Fibroblast of upper back skin (primary cell): ENCODE measurements at places on chromosomes 2 and 18.

DNA sequence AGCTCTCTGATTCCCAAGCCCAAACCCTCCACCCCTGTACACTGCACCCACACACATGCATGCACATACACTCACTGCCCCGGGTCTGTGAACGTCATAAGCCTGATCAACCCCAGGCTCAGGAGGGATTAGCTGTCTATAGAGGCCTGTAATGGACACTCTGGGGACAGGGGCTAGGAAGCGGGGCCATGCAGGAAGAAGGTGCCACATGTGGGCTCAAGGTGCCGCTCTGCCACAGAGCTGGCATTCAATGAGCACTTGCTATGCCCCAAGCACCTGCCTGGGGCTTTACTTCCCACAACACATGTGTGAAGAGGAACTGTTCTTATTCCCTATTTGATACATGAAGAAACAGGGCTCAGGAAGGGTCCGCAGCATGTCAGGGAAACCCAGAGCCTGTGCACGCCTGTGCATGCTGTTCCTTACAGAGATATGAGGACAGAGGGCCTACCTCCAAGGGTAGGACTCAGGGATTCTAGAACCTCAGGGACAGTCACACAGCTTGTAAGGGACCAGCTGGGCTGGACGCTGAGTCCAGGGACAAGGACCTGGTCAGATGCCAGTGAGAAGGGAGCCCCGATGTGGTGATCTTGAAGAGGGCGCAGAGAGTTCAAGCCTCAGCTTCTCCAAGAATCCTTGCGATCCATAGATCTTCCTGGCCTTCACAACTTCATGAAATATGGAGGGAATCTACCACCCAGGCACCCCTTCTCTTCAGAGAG, 5.0 kb downstream of the BIN1 start:
- no peak for DNase-seq

GRCh38 chr18:10190564-10190963, 263.9 kb upstream of the APCDD1 start:
- DNase-seq = peak; percentile 90

DNA sequence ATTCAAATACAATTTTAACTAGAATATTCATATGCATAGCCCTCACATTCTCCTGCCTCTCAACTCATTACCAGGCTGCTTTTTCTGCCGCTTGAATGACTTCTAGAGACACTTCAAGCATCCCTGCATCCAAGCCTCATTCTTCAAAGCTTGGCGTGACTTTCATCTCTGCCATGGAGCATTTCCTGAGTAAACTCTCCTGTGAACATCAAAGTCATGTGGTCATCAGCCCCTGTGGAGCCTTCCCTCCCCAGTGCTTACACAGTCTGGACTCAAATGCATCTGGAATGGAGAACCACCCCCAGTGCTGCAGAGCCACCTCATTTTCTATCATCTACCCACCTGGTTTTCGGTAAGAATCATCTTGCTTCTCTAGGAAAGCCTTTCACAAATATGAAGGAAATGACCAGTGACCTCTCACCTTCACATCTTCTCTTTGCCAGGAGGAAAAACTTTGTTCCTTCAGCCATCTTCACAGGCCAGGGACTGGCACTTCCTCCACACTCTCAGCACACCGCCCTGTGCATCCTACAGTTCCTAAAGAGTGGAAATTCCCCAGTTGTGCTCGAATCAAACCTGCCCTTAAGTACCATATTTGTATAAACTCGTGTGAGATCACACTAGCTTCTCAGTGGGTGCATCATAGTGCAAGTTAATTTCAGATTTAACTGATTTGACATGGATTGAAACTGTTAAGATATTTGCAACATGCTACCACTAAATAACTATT, 116.4 kb downstream of the COL6A3 start:
- DNase-seq = peak; percentile 54

DNA sequence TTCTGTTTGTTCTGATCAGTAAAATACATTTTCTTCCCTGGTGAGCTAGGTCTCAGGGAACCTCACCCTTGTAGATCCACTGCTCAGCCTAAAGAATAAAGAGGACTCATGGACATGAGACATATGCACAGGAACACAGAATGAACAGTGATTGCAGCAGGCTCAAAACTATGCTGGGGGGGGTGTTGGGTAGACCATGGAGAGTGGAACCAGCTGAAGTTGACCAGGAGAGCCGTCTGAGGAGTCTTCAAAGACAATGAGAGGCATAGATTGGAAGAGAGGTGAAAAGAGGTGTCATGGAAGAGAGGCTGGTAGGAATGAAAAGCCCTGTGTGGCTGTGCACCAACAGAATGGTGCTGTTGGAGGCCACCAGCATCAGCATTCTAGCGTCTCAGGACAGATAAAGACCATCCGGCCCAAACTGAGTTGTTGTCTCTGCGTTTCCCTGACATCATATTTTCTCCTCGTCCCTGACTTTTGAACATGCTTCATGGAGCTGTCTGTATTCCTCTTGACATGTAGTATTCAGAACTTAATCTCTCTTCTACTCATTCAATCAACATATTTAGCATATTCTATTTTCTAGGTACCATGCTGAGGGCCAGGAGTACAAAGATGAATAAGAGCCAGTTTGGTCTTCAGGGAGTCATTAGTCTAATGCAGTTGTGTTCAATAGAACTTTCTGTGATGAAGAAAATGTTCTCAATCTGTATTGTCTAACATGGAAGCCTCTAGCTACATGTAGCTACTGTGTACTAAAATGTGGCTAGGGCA, 331.8 kb downstream of the CYP26B1 start:
- no peak for DNase-seq

GRCh38 chr2:109239720-109240119, 110.7 kb downstream of the SH3RF3 start:
- DNase-seq = peak; percentile 76

DNA sequence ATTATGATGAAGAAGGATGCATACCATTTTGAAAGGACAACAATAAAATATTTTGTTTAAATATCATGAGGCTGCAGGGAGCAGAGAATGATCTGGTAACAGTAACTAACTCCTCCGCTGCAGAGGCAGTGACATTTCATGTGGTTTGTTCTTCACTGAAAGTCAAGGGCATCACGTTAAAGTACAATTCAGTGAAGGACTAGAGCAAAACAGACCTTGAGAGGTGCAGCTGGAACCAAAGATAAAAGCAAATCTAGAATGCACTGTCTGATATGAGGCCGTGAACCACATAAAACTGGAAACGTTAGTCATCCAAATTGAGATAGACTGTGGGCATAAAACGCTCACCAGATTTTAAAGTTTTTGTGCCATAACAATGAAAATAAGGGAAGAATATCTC, 522.9 kb upstream of the TNP1 start:
- no peak for DNase-seq

- no peak for DNase-seq
These were observed 1.6 kb upstream of the GPR17 start for GRCh38 chr2:127644066-127645025.

DNA sequence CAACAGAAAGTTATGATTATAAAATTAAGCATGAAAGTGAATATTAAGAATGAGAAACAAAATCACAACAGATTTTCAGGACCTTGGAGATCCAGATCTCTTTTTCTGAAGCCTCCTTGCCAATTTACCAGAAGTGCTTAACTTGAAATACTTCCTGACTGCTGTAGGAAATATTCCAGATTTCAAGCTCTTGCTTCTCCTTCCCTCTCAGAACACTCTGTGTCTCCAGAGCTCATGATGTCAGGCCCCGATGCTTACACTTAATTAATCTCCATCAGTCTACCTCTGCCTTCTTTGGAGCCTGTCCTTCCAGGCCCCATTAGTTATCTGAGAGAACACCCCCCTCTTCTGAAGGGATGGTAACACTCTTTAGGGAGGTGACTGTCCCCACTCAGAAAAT, 20.7 kb upstream of the NT5C1B start:
- no peak for DNase-seq

DNA sequence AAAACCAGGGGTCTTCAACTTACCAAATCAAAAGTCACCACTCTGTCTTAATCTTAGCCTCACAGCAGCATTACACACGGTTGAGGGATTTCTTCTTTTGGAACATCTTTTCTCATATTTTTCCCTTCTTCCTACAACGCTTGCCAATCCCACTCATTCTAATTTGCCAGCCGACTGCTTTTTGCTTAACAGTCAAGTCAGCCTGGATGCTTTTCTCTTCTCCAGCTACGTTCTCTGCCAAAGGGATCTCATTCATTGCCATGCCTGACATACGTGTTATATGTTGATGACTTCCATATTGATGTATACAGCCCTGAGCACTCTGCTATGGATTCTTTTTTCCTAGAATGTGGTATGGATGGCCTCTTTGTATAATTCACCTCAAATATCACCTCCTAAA, 37.3 kb downstream of the CDH19 start:
- DNase-seq = no peak

DNA sequence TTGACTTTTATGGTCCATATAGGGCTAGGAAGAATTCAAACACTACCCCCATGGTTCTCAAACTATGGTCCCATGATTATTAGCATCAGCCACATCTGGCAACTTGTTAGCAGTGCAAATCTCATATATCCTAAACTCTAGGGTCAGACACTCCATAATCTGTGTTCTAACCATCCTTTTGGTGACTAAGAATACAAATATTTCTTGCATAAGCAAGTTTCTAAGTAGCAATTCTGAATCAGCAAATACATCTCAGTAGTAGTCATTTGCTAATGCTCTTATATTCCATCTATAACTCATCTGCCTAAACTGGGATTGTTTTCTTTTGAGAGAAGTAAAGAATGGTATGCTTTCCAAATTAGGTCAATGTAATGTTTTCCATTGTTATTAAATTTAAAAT, 447.3 kb downstream of the TMX3 start:
- peak; percentile 86 for DNase-seq

DNA sequence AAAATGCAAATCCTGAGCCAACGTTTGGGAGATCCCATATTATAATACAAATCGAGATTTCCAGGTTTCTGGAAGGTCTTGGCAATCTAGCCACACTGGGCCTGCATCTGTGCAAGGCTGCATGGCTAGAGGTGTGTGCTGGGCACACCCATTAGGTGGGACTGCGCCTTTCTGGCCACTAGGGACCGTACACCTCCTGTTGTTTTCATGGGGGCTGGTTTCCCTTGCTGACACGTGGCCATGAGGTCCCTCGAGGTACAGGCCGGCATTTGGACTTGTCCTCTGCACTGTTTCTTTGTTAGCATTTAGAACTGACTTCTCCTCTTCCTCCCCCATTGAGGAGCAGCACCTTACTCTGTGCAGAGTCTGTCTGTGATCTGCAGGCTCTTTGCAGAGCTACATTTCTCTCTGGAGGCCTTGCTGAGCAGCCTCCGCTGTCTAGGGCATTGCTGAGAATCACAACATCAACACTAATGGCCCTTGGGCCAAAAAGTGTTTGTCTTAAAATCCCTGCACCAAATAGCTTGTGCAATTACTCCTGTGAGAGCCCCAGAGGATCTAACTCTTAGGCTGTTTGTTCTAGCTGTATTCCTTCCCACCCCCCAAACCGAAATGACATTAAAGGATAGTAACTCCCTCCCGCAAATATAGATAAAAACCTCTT, 131.2 kb downstream of the NEDD4L start:
- DNase-seq = no peak

DNA sequence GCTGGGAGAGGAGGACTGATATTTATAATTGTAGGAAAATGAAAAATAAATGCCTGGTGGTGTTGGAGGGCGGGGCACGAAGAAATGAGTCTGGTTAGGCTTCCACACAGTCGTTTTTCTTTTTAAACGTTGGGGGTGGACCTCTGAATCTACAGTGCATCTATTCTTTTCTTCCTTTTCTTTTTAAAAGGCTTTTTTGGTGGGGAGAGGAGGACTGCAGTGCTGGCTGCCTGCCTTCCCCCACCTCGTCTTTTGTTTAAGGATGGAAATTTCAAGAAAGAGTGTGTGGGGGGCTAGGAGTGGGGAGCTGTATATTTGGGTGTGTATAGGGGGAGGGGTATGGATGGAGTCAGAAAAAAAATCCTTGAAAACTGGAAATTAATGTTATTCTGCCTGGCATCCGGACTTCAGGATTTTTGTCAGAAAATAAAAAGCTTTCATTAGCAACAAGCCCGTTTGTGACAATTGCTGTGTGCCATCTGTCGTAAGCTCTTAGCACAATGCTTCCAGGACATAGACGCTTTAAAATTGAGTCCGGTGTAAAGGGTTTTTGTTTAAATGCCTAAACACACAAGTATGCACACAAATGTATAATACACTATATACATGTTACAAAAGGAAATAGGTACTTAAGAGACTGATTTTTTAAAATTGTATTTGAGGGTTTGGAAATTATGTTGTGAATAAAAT, 1.1 kb downstream of the MAP2 start:
- DNase-seq = no peak

GRCh38 chr18:74278058-74278457, 13.7 kb downstream of the CYB5A start:
- DNase-seq = no peak
